ENCODE measurements at places on chromosomes 2 and 18.

GRCh38 chr18:10063489-10063888, 149.7 kb downstream of the VAPA start:
- no peak for DNase-seq

- DNase-seq = no peak
Observed at GRCh38 chr2:111669928-111670695, 213.9 kb downstream of the ANAPC1 start.

DNA sequence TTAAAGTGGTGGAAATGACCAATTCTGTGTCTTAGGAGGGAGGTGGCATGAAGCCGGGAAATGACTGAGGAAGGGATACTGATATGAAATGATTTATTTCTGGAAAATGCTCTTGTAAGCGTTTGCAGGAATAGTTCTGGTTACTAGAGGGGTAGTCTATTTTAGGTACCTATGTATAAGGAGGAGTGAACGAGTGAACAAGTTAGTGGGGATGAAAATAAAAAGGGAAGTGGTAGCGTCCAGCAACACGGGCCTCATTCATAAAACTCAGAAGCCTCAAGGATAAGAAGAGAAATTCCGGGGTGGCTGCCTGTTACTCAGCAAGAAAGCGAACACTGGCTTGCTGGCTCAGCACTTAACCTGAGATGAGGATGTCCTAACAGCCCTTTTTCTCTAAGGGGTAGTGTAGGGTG, 303.3 kb downstream of the NCKAP5 start:
- DNase-seq = no peak

- DNase-seq = no peak
Observed at GRCh38 chr2:208047840-208048239, 22.5 kb upstream of the PLEKHM3 start.

DNA sequence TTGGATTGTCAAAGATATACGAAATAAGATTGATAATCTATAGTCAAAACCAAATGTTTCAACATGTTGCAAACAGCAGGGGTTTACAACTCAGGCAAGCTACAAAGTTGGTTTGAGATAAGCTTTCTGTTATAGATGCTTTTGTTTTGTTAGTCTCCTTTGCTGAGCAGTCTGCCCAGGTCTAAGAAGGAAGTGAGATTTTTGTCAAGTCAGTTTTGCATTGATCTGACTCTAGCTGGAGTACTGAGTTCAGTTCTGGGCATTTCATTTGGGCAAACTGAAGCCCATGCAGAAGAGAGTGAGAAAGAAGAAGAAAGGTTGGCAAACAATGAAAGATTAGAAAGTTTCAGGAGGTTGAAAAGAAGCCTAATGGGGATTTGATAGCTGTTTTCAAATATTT, 983.0 kb upstream of the SLC39A10 start:
- DNase-seq = no peak

Measured in NCI-H1092 (cell line).